GM23338 (cell line): ENCODE measurements at places on chromosomes 2 and 18. TPM values are rescaled to one million over a fixed set of nuclear protein-coding genes. Genes with fewer than 3 reads are reported as not detected.

RAB6C gene
- not detected in 2 replicates for total RNA-seq

PARD6G gene
- total RNA-seq: 17.2 and 18.5 TPM in 2 replicates

ZC3H6 gene
- total RNA-seq: 6.3 and 8.0 TPM in 2 replicates

DNA sequence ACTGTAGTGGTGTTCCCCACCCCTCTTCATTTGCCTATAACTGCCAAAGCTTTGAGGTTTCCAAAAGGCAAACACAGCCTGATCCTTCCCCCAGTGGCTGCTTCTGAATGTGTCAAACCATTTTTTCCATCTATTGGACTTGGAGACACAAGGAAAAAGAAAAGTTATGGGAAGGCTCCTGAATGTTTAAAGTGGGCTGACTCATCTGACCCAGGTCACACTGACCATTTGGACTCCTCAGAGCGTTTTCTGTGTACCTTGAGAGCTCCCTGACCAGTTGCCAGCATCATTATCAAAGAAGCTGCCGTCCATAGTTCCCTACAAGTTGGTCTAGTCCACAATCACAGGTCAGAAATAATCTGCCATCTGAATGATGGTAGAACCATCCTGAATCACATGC lies 123.4 kb upstream of the COL3A1 start:
- no peak for DNase-seq

DNA sequence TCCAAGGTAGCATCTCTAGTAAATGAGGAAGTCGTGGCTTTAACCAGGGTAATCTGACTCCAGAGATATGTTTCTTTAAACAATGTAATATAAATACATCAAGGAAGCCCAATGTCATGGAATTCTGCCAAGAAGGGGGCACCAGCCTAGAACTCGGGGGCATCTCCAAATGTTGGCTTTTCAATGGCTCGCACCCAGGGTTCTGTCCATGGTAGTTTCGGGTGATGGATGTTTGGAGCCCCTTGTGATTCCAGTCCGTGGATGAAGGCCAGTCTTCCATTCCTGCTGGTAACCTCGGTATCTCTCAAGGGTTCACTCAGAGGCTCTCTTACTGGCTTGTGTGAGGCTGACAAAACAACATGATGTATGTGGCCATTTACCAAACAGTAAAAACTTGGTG lies 91.7 kb upstream of the SPHKAP start:
- DNase-seq: no peak
